ENCODE measurements at places on chromosomes 4 and X. TPM values are rescaled to one million over a fixed set of nuclear protein-coding genes. Genes with fewer than 3 reads are reported as not detected.

- no peak for DNase-seq
These were observed 61.1 kb downstream of the HDX start for GRCh38 chrX:84441143-84441542.

DNA sequence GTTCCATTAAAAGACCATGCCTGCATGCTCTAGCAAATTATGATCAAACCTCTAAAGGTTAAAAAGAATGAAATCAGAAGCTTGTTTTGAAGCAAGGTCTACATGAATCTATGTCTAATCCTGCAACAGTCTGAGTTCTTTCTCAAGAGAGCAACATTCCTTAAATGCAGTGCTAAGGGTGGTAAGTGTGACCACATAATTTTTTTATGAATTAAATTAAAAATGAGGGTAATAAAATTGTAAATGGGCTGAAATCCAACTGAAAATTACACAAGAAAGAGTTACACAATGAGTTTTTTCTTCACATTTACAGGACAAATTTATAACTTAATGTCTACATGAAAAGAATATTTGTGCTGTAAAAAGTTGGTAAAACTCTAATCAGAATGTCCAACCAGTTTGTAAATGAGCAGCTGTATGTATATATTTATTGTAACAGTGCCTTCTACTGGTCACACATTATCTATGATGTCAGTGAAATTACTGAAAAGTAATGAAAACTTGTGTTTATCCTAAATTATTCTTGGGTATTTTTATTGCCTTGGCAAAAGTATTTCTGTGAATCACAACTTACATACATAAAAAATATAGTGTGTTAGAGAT is 336.3 kb upstream of the PITX2 start:
- no peak for DNase-seq

DNA sequence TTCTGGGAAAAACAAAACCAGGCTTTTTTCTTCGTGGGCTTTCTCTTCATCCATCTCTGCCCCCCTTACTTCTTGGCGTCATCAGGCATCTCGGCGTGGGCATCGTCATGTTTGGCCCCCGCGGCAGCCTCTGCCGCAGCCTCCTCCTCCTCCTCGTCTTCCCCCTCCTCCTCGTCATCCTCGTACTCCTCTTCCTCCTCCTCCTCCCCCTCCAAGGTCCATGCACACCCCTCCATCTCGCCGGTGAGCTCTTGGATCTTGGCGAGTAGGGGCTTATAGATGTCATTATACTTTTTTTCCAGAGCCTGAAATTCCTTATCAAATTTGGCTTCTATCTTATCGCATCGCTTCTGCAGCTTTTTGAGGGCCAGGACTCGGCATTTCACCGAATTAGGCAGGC is 488 bp downstream of the NAP1L5 start:
- DNase-seq: peak; percentile 17

- DNase-seq: no peak
These were observed 394.7 kb downstream of the IL1RAPL1 start for GRCh38 chrX:28981952-28982351.

- no peak for DNase-seq
These were observed 34.8 kb downstream of the GC start for GRCh38 chr4:71749008-71749594.

- peak; percentile 8 for DNase-seq
These were observed 6.6 kb upstream of the DDX60L start for GRCh38 chr4:168486912-168487281.

DNA sequence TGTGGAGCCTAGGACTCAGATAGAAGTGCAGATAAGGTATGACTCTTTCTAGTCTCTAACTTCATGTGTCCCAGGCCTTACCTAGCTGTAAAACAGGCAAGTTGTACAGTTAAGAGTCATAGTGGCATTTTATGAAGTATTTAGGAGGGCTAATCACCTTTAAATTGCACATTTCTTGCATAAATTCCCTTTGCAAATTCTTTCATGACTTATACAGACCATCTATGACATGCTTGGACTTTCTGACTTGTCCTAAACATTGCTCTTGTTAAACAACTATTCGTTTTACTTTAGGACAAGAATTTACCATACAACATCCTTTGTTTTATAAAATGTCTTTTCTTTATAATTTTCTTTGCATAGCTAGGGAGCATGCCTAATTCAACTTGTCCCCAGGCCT is 7.8 kb upstream of the RRAGB start:
- DNase-seq: no peak

DNA sequence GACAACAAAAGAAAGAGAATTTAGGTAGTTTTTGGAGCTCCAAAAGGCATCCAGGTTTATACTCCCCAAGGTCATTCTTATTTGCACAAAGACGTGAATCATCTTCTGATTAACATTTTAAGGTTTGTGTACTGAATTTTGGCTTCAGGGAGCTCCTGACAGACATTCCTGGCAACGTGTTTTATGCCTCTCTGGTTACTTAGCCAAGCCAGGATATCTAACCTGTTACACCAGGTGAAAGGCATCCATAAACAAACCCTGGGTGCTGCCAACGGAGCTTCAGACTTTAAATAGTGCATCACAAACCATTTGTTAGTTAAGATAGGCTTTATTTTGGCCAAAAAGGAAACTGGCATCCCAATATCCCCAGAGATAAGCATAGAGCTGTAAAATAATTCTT is 997.3 kb downstream of the ARAP2 start:
- DNase-seq: no peak

DNA sequence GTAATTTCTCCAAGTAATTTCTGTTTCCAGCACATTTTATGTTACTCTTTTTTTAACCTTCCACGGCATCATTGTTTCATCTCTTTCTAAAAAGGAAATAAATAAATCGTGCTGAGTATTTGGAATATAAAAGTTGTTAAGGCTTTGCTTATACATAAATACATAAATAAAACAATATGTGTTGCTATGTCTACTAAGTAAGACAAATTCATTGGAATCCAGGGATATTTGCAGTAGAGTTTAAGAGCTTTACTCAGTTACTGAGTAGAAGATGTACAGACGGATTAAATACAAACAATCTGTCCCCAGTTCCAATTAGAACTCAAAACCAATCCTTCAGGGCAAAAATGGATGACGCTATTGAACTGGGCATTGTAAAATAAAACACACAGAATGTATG is 1.4 kb downstream of the ARHGAP24 start:
- peak; percentile 8 for DNase-seq

- DNase-seq: no peak
These were observed 940.0 kb downstream of the SH3BGRL start for GRCh38 chrX:82141942-82142341.

- no peak for DNase-seq
These were observed 27.2 kb downstream of the ELF4 start for GRCh38 chrX:130083107-130083490.

- peak; percentile 62 for DNase-seq
These were observed 8.1 kb upstream of the GPR119 start for GRCh38 chrX:130393451-130394074.

DNA sequence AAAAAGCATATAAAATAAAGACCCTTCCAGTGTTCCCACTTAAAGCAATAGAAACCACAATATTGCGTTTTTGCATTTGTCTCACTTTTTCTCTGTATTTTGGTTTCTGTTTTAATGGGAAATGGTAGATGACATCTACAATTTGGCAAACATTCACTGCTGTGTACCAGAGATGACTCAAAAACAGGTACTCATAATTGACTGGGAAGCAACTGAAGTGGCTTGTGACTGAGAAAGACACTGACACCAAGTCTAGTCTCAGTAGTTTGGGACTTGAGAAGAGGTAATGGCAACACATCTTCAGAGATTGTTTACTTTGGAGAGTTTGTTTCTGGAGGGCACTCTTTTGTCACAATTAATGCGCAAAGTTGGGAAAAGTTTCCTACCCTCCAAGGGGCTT is 42.0 kb downstream of the AREG start:
- DNase-seq: no peak

- peak; percentile 92 for DNase-seq
These were observed 201.0 kb upstream of the ARSJ start for GRCh38 chr4:114180481-114180880.

DNA sequence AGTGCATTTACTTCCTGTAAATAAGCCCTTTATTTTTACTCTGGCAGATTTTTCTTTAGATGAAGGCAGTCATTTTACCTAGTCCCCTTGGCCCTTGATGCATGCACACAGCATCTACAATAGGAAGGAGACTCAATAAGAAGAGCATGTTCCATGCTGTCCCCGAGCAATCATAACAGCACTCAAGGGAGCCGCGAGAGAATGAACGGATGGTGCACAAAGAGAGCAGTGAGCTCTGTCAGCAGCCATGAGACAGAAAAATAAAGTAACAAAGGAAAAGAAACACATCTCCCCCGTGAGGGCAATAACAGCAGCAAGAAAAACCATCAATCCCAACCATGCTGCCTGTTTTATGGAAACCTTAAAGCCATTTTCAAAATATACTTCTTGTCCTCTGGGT is 11.9 kb downstream of the SMIM31 start:
- no peak for DNase-seq

GRCh38 chr4:742096-742741 is 36.6 kb downstream of the PCGF3 start:
- no peak for DNase-seq

- DNase-seq: no peak
These were observed 315.3 kb downstream of the PTTG2 start for GRCh38 chr4:38275331-38276100.

Gene CNGA1
- not detected for total RNA-seq

Gene CSAG1
- not detected for total RNA-seq

Gene FRG2
- total RNA-seq: not detected

Gene CBR4
- total RNA-seq: 20.1 TPM

Gene GPR119
- total RNA-seq: not detected

Gene TEX11
- total RNA-seq: not detected

Gene FOXP3
- total RNA-seq: 0.17 TPM

Gene HSFX2
- total RNA-seq: 0.37 TPM
